ENCODE measurements at places on chromosomes 1 and 21.

- DNase-seq = no peak
Measured at GRCh38 chr1:203676455-203676854, 49.8 kb downstream of the ATP2B4 start.

DNA sequence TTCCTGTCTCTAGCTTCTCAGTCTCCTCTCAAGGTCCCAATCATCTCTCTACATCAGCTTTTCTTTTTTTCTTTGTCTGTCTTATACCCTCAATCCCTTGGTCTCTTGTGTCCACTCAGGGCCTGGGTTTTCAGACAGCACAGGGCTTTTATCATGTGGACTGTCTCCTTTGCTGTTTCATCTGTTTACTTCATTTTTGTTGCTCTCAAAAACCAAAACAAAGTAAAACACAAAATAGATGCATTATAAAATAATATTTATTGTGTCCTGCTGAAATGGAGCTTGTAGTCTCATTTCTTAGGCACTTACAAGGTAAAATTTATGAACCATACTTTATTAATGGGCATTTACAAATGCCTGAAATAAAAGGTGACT is 17.8 kb upstream of the SLAMF6 start:
- no peak for DNase-seq

DNA sequence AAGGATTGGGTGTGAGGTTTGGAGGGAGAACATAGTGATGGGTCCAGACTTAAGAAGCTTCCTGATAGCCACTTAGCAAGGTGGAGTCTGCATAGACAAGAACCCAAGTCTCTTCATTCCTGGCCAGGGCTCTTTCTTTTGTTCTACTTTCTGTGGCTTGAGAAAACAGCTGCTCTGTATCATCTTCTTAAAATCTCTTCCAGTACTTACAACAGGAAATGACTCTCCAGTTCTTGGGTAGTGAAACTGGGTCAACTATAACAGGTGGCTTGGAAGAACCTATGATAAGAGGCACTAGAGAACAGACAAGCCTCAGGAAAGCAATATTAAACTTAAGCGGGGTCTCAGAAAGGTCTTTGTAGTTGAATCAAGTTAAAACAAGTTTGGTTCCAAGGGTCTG is 148.1 kb upstream of the USP24 start:
- no peak for DNase-seq

DNA sequence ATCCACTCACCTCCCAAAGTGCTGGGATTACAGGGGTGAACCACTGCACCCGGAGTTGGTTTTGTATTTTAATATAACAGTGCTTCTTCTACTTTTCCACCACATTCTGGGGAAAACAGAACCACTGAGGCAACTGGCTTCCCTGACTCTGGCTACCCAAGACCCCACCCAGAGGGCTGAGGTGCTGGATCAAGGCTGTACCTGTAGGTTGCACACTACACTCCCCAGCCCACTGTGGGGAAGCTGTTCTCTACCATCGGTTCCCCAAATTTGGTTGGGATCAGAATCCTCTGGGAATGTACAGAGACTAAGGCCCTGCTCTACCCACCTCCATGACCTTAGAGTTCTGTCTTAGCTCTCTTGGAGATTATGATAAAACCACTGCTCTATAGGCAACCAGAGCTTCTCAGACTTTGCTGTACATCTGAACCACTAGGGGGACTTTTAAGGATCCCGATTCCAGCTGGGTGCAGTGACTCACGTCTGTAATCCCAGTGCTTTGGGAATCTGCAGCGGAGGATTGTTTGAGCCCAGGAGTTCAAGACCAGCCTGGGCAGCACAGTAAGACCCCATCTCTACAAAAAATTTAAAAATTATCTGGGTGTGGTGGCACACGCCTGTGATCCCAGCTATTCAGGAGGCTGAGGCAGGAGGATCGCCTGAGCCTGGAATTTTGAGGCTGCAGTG is 51.6 kb downstream of the GNG4 start:
- no peak for DNase-seq

- no peak for DNase-seq
Measured at GRCh38 chr1:23989263-23989662, 9.1 kb upstream of the SRSF10 start.

- no peak for DNase-seq
Measured at GRCh38 chr1:235939480-235939775, 72.7 kb upstream of the LYST start.

All from SHP77 treated with DMSO at 0.1 percent for 48 hours (cell line).